Activated CD4-positive, CD25-positive, alpha-beta regulatory T cell treated with anti-CD3 and anti-CD28 coated beads, Interleukin-2, amount 50 U/mL, for 16 hours (primary cell): ENCODE measurements at places on chromosomes 2 and 18.

- no peak for DNase-seq
Observed at GRCh38 chr2:106054880-106055655, 139.0 kb downstream of the UXS1 start.

GRCh38 chr18:13110559-13110958 lies 108.0 kb upstream of the LDLRAD4 start:
- DNase-seq, result no peak

DNA sequence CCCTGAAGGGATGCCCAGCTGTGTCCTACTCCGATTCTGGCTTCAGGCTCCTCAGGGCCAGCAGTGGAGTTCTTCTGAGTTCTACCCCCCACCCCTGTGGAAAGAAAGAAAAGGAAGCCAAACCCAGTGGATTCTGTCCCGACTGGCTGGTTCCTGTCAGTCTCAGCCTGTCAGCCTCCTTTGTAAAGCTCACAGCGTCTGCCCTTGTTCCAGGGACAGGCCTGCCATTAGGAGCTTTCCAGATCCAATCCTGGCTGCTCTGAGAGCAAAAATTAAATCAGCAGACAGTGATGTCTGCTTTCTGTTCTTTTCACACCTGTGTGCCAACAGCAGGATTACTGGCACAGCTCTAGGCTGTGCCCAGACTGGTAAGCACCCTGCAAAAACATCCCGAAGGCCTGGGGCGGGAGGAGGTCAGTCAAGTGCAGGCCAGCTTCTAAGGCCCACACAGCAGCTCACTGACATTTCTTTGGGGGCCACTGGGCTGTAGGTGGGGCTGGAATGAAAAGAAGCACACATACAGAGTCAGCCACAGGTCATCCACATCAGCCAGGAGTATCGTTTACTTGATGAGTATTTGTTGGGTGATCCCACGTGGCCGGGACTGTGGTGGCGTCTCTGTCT lies 69.1 kb downstream of the EHD3 start:
- no peak for DNase-seq

- DNase-seq, result no peak
Observed at GRCh38 chr2:4190548-4190947, 487.2 kb downstream of the DCDC2C start.

- no peak for DNase-seq
Observed at GRCh38 chr2:169798397-169798717, 314 bp upstream of the SSB start.

GRCh38 chr2:178404368-178404767 lies 46.6 kb downstream of the PRKRA start:
- no peak for DNase-seq

DNA sequence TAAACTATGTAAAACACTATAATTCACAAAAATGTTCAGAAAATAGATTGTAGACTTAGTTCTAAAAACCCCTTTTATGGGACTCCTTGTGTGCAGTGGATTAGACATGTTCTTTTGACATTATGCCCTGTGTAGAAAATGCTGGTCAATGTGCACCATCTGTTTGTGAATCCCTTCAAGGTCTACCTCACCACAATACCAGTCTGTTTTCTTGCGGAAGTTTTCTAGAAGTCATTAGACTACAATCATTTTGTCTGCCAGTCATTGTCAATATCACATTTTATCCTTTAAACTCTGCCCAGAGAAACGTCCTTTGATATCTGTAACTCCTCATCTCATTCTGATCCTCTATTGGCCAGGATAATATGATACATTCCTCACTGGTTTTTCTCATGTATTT lies 7.8 kb downstream of the ITGA4 start:
- DNase-seq, result no peak

GRCh38 chr2:134220344-134220974 lies 33.4 kb upstream of the MGAT5 start:
- no peak for DNase-seq

DNA sequence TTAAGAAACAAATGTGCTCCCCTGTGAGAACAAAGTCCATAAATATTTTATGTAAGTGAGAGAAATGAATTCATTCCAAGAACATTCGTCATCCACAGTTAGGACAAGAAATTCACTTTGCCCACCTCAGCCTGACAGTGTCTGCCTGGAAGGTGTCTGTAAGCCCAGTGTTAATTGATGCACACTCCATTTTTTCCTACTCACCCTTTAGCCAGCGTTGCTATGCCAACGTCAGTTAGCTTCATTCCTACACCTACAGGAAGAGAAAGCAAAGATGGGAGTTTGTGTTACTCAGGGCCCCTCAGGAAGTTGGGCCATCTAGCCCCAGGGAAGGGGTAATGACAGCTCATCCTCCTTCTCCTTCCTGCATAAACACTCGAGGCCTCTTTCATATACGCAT lies 131.0 kb downstream of the ALPK2 start:
- no peak for DNase-seq
